T47D (cell line): ENCODE measurements at places on chromosomes 13 and 19.

- DNase-seq, result peak; percentile 57
These were observed 850 bp downstream of the KLF5 start for GRCh38 chr13:73059460-73060250.

GRCh38 chr19:47507924-47508553 is 6.8 kb downstream of the NAPA start:
- DNase-seq, result peak; percentile 58

DNA sequence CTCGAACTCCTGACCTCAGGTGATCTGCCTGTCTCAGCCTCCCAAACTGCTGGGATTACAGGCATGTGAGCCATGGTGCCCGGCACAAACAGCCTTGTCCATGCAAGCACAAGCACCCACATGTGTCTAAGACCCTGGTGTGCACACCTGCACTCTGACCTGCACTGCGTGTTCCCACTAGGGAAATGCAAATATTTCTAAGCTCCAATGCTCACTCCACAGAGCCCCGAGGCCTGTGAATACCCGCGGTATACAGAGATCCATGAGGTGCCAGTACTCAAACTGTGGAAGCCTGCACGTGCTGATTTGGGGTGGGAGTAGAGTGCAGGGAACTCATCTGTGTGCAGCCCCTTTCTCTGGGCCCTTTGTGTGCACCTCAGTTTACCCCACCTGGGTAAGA is 14.7 kb downstream of the GADD45B start:
- DNase-seq, result no peak

DNA sequence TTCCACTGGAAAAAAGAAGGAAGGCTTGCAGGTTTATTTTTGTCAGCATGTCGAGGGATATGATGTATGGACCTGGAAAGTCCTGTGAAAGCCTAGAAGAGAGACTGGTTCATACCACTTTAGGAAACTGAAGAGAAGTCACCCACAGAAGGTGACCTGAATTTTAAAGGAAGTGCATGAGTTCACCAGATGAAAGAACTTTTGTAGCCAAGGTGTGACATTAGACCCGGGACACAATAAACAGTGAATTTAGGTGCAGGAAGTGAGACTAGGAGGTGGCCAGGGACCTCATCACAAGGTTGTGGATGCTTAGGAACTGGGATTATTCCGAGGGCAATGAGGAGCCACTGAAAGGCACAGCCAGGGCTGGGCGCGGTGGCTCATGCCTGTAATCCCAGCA is 79.1 kb downstream of the ZNF429 start:
- no peak for DNase-seq

DNA sequence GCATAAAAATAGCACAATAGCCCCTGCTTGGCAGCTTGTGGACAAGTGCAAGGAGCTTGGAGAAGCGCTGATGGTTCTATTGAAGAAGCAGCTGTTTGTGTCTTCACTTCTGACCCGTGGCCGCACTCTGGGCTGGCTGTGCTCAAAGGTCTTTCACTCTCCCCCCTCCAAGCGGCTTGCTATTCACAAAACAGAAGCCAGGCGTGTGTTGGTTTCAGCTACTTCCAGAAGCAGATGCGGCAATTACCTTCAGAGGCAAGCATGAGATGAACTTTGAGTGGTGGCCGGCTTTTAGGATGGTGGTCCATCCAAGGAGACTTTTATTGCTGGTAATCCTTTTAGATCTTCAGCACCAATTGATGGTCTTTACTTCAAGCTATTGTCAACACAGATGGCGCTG is 188.5 kb upstream of the ARGLU1 start:
- DNase-seq, result no peak

DNA sequence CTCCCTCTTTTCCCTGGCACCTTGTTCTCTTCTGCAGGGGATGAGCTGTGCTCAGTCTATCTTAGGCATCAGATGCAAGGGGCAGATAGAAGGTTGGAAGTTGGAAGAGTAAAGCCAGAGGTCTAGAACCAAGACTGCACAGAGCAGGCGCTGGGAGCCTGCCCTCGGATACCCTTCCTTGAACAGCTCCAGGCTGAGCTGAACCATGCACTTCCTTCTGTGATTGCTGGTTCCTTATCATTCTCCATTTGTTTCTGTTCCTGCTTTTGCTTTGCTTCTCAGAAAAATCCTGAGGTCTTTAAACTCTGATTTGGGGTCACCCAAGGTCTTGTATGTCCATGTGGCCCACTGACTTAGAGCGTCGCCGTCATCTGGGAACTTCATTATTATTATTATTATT is 36.3 kb downstream of the ARHGEF18 start:
- no peak for DNase-seq

GRCh38 chr13:51541809-51542258 is 42.4 kb upstream of the WDFY2 start:
- DNase-seq, result no peak

DNA sequence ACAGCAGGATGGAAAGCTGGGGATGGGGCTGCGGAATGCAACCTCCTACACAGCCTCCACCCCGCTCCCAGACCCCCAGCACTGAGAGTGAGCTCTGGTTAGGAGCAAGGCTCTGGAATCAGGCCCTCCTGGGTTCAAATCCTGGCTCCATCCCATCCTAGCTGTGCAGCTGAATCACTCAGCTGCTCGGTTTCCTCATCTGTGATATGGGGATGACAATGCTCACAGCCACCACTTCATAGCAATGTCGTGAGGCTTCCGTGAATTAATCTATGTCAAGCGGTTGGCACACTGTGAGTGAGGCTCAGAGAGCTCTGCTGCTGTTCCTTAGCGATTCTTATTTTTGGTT is 538 bp downstream of the ACP7 start:
- no peak for DNase-seq

DNA sequence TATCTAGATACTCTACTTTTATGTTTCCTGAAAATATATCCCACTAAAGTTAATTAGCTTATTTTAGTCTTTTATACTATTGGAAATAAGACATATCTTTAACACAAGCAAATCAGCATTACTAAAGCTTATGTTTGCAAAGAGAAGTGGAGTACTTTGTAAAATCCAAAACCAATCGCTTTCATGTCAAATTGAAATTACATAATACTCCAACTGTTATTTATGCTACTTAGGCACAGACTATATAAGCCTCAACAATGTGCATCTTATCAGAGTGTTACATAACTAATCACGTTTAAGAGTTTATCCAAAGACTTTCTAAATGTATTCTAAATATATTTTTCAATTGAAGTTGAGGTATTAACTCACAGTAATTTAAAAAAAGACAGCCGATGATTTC is 200.0 kb downstream of the PCDH20 start:
- DNase-seq, result no peak
